NCI-H460 (cell line): ENCODE measurements at places on chromosomes 16 and 17. TPM values are rescaled to one million over a fixed set of nuclear protein-coding genes. Genes with fewer than 3 reads are reported as not detected.

DNA sequence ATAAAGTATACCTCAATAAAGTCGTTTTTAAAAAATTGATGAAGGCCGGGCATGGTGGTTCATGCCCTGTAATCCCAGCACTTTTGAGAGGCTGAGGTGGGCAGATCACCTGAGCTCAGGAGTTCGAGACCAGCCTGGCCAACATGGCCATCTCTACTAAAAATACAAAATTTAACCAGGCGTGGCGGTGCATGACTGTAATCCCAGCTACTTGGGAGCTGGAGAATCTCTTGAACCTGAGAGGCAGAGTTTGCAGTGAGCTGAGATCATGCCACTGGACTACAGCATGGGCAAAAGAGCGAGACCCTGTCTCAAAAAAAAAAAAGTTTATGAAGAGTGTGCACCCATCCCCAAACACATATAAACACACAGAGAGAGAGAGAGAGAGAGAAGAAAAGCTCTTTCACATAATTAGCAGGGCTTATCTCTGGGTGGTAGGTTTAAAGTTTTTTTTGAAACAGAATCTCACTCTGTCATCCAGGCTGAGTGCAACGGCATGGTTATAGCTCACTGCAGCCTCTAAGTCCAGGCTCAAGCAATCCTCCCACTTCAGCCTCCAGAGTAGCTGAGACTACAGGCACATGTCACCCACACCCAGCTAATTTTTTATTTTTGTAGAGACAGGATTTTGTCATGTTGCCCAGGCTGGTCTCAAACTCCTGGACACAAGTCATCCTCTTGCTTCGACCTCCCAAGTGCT, 3.0 kb downstream of the SREBF1 start:
- no peak for DNase-seq

DNA sequence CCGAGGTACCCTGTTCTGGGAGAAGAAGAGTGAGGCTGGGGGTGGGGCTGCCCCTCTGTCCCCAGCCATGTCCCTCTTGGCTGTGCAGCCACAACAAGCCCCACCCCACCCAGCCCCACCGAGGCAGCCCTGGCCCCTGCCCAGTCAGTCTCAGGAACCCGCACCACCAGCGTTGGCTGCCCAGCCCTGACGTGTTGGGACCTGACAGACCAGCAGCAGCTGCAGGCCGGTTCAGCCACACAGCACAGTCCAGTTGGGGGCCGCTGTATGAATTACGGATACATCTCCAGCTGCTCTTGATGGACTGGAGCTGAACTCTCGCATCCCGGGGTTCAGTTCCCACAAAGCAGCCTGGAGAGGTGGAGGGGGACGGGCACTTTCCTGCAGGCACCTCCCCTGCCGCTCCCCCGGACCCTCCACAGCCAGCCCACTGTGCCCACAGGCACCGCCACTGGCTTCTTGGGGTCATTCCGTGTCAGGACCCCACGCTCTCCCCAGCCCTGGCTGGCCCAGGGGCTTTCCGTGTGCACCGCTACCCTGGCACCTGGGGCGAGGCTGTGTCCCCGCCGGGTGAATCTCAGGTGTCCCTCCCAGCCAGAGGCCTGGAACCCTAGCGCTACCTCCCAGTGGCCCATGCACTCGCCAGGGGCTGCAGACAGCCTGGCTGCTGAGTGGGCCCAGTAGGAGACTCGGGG, 7.1 kb downstream of the CDH15 start:
- DNase-seq = no peak

DNA sequence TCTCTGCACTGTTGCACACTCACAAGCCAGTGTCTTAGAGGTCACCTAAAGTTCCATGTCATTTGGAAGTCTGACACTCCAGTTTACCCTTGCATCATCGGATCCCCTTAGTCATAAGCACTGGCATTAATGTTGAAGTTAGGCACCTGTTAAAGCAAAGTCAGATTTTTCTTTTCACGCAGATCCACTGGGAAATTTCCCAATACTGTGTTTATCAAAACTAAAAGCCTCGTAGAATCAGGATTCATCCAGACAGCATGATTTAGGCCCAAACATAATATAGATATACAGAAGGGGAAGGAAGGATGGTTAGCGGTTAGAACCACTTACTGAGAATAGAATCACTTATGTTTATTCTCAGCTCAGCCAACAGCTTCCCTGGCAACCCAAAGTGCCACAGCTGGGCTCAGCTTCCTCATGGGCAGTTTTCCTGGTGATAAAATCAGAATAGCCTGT, 30.1 kb upstream of the HAPSTR1 start:
- DNase-seq = no peak

DNA sequence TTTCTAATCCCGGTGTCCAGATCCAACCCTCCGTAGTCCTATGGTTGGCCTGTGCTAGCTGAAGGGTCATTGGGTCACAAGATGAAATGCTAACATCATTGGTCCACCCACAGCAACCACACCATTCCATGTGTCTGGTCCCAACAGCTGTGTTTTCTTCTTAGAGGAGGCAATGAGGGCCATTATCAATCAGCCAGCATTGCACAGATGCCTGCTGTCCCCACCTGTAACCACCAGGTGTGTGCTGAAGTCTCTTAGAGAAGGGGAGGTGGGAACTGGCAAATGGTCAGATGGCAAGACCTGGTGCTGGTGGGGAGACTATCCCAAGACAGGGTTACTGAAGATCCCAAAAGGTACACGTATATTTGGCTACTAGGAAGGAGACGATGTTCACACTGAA, 37.4 kb downstream of the HIC1 start:
- no peak for DNase-seq

DNA sequence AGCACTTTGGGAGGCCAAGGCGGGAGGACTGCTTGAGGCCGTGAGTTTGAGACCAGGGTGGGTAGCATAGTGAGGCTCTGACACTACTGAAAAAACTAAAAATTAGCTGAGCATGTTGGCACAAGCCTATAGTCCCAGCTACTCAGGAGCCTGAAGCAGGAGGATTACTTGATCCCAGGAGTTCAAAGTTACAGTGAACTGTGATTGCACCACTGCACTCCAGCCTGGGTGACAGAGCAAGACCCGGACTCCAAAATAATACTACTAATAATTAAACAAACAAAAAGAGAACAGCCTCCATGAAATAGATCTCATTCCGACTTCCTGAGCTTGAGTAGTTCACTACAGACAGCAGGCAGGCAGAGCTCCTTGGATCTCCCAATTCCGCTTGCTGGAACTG, 2.7 kb upstream of the RBBP6 start:
- no peak for DNase-seq

Gene ABCC3
- total RNA-seq = 74.8 and 93.3 TPM in 2 replicates

Gene HOXB6
- total RNA-seq = 11.6 and 13.7 TPM in 2 replicates

Gene KRT17
- total RNA-seq = 0.42 TPM in 1 of 2 replicates, not detected in the other
